ENCODE measurements at places on chromosomes 1 and 21.

- DNase-seq = no peak
Measured at GRCh38 chr1:224879162-224879803, 50.2 kb upstream of the DNAH14 start.

- DNase-seq = no peak
Measured at GRCh38 chr1:218811497-218811896, 362.2 kb upstream of the LYPLAL1 start.

GRCh38 chr1:101238681-101239094 is 1.9 kb downstream of the S1PR1 start:
- peak; percentile 91 for DNase-seq

DNA sequence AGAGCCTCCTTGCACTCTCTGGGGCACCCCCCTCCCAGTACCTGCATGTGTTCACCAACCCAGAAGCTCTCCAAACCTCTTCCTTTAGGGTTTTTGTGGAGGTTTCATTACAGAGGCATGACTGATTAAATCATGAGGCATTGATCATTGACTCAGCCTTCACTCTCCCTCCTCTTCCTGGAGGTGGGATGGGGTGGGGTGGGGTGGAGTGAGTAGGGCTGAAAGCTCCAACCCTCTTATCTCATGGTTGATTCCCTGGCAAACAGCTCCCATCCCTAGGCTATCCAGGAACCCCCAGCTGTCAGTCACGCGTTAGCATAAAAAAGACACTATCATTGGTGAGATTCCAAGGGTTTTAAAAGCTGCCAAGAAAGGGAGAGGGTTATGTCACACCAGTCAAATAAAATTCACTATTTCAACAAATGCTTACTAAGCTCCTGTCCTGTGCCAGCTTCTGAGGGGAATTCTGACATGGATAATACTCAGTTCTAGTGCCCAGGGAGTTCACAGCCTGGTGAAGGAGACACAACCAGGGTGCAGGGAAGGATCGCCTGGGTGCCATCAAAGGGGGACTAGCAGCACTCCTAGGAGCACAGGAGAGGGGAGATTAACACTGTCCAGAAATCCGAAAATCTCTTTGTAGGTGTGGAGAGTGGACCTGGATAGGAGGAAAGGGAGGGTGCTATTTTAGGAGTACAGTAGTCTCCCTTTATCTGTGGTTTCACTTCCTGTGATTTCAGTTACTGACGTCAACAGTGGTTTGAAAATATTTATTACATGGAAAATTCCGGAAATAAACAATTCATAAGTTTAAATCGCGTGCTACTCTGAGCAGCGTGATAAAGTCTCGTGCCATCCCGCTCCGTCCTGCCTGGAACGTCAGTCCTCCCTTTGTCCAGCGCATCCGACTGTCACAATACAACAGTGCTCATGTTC is 6.8 kb upstream of the IL24 start:
- no peak for DNase-seq

GRCh38 chr1:190273161-190273560 is 204.5 kb downstream of the BRINP3 start:
- no peak for DNase-seq

- DNase-seq = no peak
Measured at GRCh38 chr1:20823845-20824244, 36.7 kb upstream of the HP1BP3 start.

GRCh38 chr21:23475281-23476219 is 2131.7 kb downstream of the MRPL39 start:
- DNase-seq = no peak

GRCh38 chr21:45632160-45632559 is 11.4 kb upstream of the PCBP3 start:
- DNase-seq = no peak

GRCh38 chr1:247332215-247332622 is 552 bp upstream of the ZNF496 start:
- DNase-seq = peak; percentile 75

DNA sequence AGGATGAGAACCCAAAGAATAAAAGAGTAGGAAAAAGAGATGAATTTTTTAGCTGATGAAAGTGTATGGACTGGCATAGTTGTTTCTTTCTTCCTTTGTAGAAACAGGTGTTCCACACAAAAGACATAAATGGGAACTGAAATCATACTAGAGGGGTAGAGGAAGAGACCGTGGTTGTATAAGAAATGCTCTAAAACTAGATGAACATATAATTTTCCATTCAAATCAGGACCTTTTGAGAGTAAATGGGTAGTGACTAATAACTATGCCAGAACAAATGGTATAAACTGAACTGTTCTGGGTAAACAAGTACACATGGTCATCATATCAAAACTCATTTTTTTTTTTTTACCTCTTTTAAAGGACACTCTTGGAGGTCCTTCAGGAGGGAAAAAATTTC is 344.2 kb downstream of the VAV3 start:
- no peak for DNase-seq

GRCh38 chr1:33094971-33095604 is 14.1 kb downstream of the AZIN2 start:
- peak; percentile 81 for DNase-seq

GRCh38 chr1:232880354-232880753 is 70.1 kb upstream of the NTPCR start:
- DNase-seq = no peak

GRCh38 chr1:91712981-91713841 is 172.7 kb downstream of the TGFBR3 start:
- no peak for DNase-seq

DNA sequence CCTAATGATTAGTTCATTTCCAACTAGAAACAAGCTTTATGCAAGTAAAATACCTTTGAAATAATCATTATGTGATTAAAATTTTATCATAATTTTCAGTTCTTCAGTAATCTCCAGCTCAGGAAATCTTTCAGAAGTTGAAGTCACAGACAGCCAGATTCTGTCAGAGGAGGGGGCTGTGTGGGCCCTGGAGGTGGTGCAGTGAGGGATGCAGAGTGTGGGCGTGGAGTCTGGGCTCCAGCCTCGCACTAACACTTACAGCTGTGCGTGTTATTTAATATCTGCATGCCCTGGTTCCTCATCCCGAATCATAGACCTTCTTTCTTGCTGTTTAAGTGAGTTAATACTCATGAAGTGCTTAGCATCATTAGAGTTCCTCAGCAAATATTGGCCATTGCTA is 23.9 kb downstream of the WDR64 start:
- no peak for DNase-seq

DNA sequence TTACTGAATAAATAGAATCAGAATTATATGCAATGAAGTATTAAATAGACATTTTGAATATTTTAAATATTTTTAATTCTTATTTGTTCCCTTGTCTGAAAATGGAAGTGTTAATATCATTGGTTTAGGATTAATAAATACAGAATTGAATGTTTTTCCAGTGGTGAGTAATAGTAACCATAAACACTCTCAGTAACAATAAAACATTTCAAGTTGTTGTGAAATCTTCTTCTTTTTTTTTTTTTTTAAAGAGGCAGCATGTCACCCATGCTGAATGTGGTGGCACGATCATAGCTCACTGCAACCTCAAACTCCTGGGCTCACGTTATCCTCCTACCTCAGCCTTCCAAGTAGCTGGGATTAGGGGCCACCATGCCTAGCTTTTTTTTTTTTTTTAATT is 86.2 kb upstream of the ZBTB18 start:
- DNase-seq = no peak

DNA sequence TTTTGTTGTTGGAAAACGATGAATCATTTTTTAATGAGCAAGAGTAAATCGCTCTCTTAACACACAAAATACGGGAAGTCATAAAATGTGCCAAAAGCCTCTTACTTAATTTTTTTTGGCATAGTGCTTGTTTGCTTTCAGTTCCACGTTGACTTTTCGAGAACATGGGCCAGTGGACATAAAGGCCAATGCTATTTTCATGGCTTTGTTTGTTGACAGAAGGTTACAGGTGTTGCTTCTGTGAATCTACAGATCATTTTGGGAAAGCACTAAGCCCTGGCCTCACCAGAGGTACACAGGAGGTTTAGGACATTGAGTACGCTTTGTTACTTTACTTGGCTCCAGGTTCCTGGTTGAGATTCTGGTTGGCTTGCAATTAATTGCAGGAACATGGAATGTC is 199.4 kb upstream of the HMCN1 start:
- no peak for DNase-seq

DNA sequence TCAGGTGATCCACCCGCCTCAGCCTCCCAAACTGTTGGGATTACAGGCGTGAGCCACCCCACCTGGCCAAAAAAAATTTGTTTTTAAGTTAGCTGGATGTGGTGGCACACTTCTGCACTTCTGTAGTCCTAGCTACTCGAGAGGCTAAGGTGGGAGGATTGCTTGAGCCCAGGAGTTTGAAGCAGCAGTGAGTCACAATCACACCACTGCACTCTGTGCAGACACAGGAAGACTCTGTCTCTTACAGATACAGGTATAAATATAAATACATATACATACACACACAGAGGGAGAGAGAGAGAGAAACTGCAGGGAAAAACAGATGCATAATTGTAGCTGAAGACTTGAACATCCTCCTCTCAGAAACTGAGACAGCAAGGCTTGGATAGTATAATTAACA is 34.8 kb upstream of the EPS15 start:
- DNase-seq = no peak

DNA sequence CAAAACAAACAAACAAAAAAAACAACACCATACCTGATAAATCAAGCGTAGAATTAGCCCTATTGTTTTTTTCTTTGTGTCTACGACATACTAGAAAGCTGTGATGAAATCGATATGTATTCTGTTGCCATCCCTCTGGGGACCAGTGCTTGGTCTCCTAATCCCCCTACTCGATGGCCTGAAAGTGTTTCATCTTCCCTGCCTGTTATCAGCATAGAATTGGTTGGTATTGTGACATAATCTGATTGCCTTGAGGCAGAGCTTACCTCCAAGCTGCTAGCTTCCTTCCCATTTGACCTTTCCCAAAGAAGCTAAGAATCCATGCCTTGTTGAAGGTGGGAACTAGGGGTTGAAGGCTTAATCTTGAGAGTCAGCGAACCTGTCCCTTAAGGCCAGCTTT is 40.7 kb upstream of the PIGV start:
- no peak for DNase-seq

- no peak for DNase-seq
Measured at GRCh38 chr1:26337625-26338024, 16.3 kb downstream of the CRYBG2 start.

GRCh38 chr1:226697151-226697928 is 41.7 kb downstream of the ITPKB start:
- DNase-seq = no peak

GRCh38 chr1:179742291-179742690 is 800 bp upstream of the FAM163A start:
- DNase-seq = no peak

DNA sequence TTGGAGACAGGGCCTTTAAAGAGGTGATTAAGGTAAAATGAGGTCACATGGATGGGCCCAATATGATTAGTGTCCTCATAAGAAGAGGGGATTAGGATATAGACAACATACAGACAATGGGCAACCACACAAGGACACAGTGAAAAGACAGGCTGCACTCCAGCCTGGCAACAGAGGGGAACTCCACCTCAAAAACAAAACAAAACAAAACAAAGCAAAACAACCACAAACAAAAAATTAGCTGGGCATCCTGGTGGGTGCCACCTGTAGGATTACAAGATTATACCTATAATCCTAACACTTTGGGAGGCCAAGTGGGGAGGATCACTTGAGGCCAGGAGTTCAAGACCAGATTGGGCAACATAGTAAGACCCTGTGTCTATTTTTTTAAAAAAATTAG is 4.8 kb upstream of the MDM4 start:
- DNase-seq = no peak

DNA sequence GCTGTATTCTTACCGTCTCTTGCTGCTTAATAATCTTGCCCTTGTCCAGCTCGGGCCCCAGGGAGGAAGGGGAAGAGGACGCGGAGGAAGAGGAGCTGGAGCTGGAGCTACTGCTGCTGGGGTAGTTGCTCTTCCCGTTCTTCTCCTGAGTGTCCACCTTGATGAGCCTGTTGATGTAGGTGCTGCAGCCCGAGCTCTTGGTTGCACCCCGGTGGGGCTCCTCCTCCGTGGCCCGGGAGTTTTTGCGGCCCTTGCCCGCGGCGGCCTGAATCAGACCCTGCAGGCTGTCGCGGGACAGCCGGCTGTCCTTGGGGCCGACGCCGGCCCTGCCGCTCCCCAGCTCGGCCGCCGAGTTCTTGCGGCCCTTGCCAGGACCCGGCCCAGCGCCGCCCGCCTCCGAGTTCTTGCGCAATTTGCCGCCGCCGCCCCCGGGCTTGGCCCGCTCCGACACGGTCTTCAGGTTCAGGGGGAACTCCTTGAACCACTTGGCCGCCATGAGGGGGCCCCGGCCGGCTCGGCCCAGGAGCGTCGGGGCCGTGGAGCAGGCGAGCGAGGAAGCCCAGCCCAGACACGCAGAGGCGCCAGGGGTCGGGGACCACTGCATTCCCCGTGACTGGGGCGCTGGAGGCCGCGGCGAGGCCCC is 475 bp upstream of the TDRD10 start:
- peak; percentile 78 for DNase-seq

GRCh38 chr1:21383785-21384401 is 56.0 kb upstream of the NBPF3 start:
- DNase-seq = no peak

GRCh38 chr1:5803851-5804250 is 188.4 kb downstream of the NPHP4 start:
- DNase-seq = no peak

- no peak for DNase-seq
Measured at GRCh38 chr1:239856067-239856466, 235.6 kb upstream of the FMN2 start.

DNA sequence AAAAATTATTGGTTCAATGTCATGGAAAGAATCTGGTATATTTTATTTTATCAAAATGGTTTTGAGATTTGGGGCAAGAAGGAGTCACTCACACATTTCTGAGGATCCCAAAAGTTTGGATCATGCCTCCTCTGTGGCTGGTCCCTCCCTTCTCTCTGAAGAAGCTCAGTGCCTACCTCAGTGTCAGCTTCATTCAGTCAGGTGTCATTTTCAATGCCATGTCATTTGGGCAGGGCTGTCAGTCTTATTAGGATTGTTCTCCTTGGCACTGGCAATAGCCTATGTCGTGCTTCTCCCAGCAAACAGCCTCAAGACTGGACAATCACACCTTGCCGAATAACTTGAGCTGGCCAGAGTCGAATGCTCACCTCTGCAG is 264.5 kb upstream of the CAMK1G start:
- no peak for DNase-seq

DNA sequence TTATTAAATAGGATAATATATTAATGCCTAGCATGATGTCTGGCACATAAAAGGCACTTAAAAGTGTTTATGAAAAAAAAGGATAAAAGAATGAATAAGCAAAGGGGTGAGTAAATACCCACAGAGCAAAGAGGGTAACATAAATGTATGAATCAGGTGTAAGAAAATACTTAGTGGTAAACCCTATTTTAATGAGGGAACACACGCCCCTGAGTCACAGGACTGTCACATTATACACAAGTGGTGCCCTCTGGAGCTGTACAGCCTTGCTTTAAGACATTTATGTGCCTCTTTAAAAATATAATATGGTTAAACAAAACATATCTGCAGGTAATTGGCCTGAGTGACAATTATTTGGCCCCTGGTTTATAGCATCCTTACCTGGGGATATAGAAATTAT is 78.1 kb upstream of the PTBP2 start:
- no peak for DNase-seq

- DNase-seq = no peak
Measured at GRCh38 chr1:32307324-32307723, 15.4 kb downstream of the HDAC1 start.

GRCh38 chr1:51210676-51211075 is 25.4 kb upstream of the RNF11 start:
- DNase-seq = no peak

- DNase-seq = no peak
Measured at GRCh38 chr1:225446981-225447615, 19.3 kb upstream of the LBR start.

Data from sciatic nerve (tissue), 2 donors.